Stimulated activated CD8-positive, alpha-beta memory T cell treated with anti-CD3 and anti-CD28 coated beads, Interleukin-4, amount 100 ng/mL, for 1 hour (primary cell): ENCODE measurements at places on chromosomes 2 and 18.

- no peak for DNase-seq
Measured at GRCh38 chr2:197972061-197972460, 167.7 kb downstream of the PLCL1 start.

DNA sequence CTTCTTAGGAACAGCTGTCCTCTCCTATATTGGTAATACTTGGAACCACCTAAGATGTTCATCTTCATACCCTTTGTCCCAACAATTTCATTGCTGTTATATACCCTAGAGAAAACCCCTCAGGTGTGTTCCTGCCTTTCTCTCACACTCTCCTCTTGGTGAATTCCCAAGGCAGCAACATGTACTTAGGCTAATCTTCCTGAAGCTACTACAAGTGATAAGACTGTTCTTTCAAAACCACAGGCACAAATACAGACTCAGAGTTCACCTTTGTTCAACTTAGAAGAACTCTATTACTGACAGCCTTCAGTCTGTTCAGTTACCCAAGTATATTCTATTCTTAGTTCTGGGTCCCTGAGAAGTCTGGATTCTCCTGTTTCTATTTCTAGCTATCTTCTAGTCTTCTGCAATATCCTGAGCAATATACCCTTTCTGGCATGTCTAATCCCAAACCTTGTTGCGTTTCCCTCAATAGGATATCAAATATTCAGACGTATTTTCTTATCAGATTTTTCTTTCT is 247.7 kb upstream of the STON1 start:
- no peak for DNase-seq

DNA sequence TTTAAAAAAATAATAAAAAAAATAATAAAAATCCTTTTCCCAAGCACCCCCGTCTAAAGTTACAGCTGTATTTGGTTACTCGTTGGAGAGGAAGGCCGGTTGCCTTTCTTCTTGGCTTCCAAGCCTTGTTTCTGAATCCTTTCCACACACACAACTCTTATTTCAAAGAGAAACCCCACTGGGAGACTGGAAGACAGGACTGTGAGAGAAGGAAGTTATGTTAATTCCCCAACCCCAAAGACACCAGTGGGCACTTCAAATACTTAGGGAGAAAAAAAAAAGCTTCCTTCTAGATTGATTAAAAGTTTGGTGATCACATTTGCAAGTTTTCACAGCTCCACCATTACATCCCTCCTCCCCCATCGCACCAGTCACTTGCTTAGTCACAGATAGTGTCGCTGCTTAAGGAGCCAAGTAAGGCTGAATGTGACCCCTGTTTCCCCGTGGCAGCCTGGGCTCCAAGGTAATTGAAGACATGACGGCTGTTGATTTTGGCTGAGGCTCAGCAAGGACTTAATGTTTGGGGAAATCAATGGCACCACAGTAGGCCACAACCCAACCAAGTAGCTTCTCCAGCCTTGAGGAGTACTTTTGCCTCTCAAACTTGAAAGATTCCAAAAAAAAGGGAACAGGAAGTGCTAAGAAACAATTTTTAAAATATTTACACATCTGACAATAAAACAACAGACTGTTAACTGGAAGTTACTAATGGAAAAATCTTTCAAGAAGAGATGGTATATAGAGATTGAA is 40.8 kb upstream of the FRZB start:
- no peak for DNase-seq

DNA sequence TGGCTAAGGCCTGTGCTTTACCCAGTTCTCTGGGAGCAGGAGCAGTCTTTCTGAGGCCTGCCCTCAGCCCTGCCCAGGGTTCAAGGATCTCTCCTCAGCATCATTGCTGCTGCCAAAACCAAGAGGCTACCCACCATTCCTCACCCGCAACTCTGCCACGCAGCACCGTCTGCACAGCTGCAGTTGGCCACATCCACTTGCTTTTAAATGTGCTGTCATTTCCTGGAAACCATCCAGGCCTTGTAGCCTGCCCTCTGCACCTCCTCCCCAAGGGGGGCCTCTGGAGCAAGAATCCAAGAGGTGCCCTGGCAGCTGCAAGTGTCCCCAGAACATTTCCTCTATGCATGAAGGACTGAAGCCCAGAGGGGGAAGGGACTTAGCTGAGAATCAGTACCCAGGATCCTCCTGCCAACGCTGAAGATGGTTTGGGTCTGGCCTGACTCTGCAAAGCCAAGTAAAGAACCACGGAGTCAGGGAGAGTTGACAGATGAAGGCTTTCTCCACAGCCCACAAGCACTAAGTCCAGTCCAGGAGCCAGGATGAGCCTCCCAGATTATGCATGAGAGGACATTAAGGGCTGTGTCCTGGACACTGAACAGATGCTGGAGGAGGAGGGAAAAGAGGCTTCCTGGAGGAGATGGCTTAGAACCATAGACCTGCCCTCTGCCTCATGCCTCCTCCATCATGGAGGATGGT is 14.9 kb downstream of the EMX1 start:
- no peak for DNase-seq

DNA sequence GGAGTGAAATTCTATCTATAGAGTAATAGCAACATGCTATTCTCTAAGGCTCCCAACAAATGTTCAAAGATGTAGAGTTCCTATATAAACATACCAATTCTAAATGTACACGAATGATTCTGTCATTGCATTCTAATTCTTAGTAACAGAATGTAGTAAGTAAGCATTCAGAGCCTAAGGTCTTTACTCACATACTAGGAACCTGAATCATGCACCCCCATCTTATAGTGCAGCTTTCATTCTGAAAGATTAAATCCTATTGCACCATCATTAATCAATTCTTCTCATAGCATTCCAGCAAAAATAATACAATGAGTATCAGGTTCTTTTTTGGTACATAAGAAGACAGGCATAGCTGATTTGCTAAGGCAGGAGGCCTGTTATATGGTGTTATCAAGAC is 230.0 kb downstream of the NCKAP5 start:
- no peak for DNase-seq

DNA sequence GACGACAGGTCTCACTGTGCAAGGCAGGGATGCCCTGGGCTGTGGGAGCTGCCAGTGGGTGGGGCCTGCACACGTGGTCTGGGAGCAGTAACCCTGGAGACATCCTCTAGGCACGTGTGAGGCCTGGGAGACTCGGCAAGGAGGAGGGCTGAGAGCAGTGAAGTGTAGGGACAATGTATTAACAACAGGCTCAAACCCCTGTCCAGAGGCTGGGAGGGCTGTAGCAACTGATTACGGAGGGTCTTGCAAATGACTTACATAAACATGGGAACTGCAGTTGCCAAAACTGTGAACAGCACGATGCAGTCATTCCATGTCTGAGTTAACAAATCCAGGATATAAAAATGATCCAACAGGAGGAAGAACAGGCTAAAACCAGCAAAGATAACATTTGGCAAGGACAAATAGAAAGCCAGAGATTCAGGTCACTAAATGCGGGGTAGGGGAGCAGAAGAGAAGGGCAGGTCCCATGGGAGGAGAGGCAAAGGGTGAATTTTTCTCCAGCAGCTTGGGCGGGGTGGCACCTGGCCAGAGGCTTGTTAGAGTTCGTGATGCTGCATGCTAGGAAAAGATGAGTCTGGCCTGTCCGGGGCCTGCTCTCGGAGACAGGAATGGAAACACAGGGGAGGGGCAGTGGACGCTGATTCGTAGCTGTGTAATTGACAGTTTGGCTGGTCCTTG is 44.9 kb downstream of the CYP27C1 start:
- no peak for DNase-seq

GRCh38 chr2:144683107-144683753 is 163.3 kb upstream of the ZEB2 start:
- no peak for DNase-seq

DNA sequence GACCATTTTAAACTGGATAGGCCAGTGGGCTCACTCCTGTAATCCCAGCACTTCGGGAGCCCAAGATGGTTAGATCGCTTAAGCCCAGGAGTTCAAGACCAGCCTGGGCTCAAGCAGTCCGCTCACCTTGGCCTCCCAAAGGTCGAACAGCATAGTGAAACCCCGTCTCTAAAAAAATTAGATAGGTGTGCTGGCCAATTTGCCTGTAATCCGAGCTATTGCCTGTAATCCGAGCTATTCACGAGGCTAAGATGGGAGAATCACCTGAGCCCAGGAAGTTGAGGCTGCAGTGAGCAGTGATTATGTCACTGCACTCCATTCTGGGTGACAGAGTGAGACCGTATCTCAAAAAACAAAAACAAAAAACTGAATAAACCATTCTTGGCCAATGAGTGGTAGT is 52.6 kb upstream of the EMILIN2 start:
- DNase-seq = no peak

DNA sequence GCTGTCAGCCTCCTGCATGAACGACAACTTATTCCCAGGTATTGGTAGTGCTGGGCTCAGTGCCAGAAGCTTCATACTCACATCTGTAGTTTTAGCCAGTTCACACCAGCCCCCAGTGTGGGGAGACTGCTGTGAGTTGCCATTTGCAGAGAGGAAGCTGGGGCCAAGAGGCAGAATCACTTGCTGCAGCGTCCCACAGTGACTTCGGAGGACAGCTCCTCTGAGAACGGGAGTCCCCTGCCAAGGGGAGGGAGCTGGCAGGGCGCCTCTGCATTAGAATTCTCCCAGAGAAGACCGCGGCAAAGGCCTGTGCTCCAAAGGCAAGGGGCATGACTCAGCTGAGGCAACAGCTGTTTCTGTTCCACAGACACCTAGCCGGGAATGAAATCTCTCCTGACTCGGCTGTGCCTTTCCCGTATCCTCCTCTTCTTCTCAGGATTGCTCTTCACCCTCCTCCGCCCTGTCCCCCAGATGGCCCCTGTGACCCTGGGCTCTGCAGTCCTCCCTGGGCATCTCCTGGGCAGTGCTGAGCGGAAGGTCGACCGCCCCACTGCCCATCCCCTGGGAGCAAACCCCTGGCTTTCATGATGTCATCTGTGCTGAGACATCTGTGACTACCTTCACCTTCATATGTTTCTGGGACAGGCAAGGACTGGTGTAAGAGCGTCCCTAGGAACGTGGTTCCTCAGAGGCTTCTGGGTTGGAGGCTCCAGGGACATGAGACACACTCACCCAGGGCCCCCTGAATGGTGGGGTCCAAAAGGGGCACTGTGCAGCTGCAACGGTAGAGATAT is 18.0 kb downstream of the MAL start:
- no peak for DNase-seq

GRCh38 chr2:236575510-236575909 is 5.9 kb downstream of the ACKR3 start:
- DNase-seq = no peak

GRCh38 chr2:64400733-64401528 is 53.0 kb upstream of the LGALSL start:
- DNase-seq = no peak

GRCh38 chr2:43819491-43820163 is 19.0 kb downstream of the ABCG5 start:
- DNase-seq = no peak

GRCh38 chr18:32482117-32482516 is 11.4 kb upstream of the GAREM1 start:
- DNase-seq = no peak

DNA sequence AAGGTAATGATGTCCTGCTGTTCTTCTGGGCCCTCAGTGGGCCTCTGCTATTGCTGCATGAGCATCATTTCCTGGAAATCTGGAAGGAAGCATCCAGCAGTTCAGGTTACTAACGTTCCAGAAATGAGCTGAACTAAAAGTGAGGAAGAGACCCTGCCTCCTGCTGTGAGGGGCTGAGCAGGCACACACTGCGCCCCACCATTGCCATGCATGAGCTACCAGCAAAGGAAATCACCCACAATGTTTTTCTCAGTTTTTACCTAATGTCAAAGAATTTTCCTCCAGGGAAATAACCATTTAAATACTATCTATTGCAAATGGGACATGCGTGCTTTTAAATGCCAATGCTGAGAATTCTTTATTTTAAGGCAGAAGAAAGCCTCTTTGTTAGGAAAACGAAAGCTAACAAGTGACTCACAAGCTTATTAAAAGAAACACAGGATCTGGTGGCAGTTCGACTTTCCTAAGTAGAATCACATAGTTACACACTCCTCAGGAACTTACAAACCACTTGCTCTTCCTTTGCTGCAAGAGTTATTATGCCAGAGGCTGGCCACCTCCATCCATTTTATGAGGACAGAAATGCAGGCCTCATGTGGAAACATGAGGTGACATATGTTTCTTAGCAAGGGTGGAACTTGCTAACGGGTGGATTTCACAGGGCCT is 152.6 kb upstream of the TTC39C start:
- no peak for DNase-seq

DNA sequence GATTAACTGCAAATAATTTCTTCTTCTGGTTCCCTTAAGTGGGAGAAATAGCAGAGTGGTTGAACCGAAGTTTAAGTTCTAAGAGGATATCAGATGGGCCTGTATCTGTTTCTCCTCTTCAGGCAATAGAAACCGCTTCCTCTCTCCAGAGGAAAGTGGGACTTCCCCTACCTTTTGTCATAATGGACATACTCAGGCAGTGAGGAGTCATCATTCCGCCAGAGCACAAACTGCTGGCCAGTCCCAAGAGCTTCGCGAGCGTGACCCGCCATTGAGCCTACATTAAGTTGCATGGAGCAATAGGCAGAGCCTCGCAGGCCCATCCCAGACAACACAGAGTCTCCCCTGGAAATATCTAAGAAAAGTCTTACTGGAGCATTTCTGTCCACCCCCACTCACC is 158.9 kb downstream of the LDLRAD4 start:
- no peak for DNase-seq

DNA sequence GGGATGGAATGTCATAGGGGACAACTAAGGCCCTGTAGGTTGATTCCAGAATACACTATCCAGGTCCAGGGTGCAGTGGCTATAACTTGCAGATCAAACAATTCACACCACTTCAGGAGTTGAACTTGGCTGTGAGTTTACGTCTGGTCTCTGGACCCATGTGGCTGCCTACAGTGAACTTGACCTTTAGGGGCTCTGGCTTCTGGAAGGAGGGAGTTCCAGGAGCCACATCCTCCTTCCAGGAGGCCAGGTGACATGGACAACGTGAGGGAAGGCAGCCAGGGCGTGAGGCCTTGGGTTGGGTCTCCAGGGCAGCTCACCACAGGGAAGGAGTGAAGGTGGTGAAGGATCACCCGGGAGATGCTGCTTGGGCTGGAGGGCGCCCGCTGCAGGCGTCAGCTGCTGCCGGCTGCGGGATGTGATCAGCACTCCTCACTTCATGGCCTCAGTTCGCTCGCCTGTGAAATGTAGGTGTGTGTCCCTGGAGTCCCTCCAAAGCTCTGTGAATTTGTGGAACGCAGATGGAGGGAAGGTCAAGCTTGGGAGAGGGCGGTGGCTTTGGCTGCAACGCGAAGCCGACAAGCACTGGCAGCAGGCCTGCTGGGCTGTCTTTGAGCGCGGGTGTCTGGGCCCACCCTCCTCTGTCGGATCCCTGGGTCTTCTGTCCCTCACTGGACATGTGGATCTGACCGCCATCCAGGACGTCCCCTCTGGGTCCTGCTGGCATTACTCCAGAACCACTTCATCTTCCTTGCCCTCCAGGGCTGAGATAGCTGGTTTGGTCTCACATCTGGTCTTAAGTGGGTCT is 146.5 kb downstream of the GLI2 start:
- DNase-seq = no peak

DNA sequence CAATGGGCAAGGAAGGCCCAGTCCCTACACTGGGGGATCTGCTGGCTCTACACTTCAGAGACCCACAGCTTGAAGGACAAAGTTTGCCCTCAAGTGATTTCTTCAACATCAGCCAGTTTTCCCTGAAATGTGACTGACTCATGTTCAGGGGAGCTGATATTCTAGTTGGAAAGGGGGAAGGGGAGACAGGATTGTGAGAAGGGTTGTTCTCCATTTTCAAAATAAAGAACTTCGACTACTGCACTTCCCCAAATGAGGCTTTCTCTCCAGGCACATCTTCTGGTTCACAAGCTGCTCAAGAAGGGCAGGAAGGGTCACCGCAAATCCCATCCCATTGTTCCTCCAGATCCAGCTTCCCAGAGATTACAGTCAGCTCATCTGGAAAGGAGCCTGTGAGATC is 117.6 kb downstream of the BCL2L11 start:
- no peak for DNase-seq
